Activated T-helper 1 cell treated with anti-CD3 and anti-CD28 coated beads, Interleukin-2, amount 50 U/mL, for 16 hours (primary cell): ENCODE measurements at places on chromosomes 1 and 21.

GRCh38 chr1:85244271-85245061, 15.0 kb downstream of the C1orf52 start:
- DNase-seq, result no peak

- no peak for DNase-seq
Measured at GRCh38 chr1:119351997-119352396, 16.6 kb upstream of the HAO2 start.

GRCh38 chr21:34909492-34910292, 139.4 kb downstream of the RUNX1 start:
- no peak for DNase-seq

DNA sequence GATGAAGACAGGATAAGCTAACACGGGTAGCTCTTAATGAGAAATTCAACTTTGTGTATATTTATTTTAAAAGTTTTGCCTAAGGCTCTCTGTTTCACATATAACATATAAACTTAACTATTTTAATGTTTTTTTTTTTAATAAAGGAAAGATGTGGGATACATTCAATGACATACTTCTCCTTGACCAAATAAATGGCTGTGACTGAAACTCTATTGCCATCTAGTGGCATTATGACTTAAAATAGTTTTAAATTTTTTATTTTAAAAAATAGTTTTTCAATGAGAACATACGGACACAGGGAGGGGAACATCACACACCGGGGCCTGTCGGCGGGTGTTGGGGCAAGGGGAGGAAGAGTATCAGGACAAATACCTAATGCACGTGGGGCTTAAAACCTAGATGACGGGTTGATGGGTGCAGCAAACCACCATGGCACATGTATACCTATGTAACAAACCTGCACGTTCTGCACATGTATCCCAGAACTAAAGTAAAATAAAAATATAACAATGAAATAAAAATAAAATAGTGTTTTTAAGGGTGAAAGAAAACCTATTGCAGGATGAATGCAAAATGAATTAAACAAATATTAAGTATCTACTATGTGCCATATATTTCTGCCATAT, 83.4 kb downstream of the LYST start:
- DNase-seq, result no peak

- no peak for DNase-seq
Measured at GRCh38 chr1:113660088-113660487, 99.2 kb downstream of the PHTF1 start.

- DNase-seq, result no peak
Measured at GRCh38 chr1:173057984-173058383, 7.2 kb upstream of the TNFSF18 start.

DNA sequence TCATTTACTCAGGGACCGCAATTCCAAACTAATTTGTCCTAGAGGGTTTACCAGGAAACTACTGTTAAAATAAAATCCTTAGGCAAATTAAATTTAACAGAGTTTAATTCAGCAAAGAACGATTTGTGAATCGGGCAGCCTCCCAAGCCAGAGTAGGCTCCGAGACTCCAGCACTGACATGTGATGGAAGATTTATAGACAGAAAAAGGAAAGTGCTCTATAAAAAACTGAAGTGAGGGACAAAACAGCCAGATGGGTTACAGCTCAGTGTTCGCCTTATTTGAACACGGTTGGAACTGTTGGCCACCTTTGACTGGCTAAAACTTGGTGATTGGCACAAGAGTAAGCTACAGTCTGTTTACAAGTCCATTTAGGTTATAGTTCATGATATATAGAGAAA, 35.2 kb upstream of the RCSD1 start:
- DNase-seq, result no peak

- no peak for DNase-seq
Measured at GRCh38 chr1:40305451-40305850, 11.6 kb downstream of the COL9A2 start.

DNA sequence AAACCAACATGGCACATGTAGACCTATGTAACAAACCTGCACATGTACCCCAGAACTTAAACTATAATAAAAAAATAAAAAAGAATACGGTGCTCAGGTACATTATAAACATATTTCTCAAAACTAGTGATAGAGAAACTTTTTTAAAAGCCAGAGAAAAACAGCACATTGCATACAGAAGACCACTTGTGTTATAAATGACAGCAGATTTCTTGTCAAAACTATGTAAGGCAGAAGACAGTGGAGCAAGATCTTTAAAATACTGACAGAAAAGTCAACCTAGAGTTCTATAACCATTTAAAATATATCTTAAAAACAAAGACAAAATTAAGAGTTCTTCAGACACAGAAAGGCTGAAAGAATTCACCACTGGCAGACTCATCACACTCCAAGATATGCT, 144.7 kb downstream of the NEGR1 start:
- no peak for DNase-seq
